ENCODE measurements at places on chromosomes 12 and 14. TPM values are rescaled to one million over a fixed set of nuclear protein-coding genes. Genes with fewer than 3 reads are reported as not detected.

DNA sequence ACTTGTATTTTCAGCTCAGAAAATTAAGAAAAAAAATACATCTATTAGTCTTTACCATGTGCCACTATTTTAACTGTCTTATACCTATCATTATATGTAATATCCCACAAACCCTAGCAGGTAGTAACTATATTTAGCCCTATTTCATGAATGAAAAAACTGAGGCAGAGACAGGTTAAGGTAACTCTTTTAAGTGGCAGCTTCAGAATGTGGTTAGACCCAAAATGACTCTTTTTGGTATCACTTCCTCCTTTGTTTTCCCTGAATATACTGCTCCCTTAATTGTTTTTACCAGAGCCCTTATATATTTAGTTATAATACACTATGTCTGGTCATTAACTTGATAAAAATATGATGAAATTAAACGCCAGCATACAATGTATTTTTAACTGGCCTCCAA lies 235.6 kb upstream of the RPL10L start:
- no peak overlapping the region for H3K27ac ChIP-seq
- no peaks in the 10 kb centered on the region for H3K36me3 ChIP-seq
- H3K4me3 ChIP-seq = no peak overlapping the region
- DNase-seq = no peak
- H3K27me3 ChIP-seq = no peaks in the 10 kb centered on the region

DNA sequence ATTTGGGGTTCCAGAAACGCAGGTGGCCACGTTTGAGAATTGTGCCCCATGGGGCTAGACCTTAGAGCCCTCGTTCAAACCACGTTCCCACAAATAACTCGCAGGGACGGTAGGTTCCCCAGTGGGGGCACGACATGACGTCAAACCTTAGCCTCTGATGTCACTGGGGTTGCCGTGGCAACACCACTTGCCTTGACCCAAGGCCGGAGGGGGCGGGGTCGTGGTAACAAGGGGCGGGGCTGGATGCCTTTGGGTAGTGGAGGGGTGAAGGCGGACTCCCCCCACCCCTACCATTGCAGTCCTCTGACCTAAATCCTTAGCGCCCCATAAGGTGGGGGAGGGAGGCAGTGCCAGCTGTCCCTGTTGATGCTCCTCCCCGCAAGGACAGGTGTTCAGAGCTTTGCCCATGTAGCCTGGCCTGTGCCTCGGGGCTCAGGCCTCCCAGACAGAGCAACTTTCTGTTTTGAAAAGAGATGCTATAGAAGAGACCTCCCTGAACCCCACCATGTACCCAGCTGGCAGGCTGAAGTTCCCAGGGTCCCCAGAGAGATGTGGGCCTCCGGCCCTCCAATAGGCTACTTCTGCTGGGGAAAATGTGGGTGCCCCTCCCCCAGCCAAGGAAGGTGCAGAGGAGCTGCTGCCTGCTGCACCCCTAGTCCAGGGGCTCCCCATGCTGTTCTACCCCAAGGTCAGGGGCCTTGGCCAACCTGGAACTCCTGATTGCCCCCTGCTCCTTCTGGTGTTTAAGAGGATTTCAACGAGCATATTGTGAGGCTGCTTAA lies 1.9 kb downstream of the FAM222A start:
- H3K27me3 ChIP-seq = peaks cover 5% of the 10 kb centered on the region
- H3K4me1 ChIP-seq = peaks cover 39% of the 10 kb centered on the region
- DNase-seq = peak; percentile 96
- peak overlapping the region; percentile 76 for H3K4me3 ChIP-seq
- H3K27ac ChIP-seq = peak overlapping the region; percentile 59
- no peaks in the 10 kb centered on the region for H3K36me3 ChIP-seq

DNA sequence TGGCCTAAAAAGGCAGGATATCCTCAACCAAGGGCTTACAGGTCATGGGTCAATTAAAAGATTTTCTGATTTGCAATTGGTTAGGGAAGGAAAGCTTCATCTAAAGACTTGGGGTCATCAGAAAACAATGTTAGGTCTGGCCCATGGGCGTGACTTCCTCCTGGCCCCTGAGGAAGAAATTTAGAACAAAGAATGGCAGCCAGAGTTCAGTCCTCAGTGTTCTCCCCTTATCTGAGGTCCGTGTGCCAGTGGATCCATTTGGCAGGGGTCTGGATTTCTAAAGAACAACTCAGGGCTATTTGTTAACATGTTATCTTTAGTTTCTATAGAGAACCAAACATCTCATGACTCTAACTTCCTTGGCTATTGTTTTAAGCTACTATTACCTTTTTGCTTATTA lies 27.8 kb upstream of the NFYB start:
- H3K27ac ChIP-seq = no peak overlapping the region
- no peak for DNase-seq
- no peaks in the 10 kb centered on the region for H3K27me3 ChIP-seq
- H3K4me3 ChIP-seq = no peak overlapping the region
- H3K4me1 ChIP-seq = no peaks in the 10 kb centered on the region

DNA sequence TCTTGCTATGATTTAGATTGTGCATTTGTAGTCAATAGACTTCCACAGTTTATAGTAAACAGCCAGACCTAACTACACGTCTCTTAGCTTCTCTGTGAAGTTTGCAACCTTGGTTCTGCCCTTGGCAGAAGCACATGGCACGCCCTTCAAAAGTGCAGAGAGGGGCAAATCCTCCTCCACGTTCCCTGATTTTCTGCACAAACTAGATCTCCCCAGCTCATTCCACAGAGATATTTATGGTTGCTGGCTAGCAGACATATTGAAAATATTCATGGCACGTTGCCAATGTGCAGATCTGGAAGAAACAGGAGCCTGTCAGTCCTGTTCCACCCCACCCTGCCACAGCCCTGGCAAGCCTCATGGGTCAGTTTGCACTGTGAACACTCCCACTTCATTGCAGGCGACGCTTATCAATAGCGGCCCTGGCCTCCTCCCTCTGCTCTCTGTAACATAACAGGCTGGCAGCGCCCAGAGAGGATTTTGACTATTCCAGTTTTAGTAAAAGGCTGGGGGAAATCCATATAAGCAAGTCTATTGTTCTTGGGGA lies 6.5 kb upstream of the LGALS3 start:
- no peak for DNase-seq
- peaks cover 2% of the 10 kb centered on the region for H3K4me1 ChIP-seq
- no peaks in the 10 kb centered on the region for H3K36me3 ChIP-seq
- no peak overlapping the region for H3K27ac ChIP-seq
- H3K27me3 ChIP-seq = no peaks in the 10 kb centered on the region
- H3K4me3 ChIP-seq = no peak overlapping the region

Gene LGR5
- 5.1 TPM for total RNA-seq

GRCh38 chr12:11893998-11894397 lies 176.7 kb upstream of the BCL2L14 start:
- H3K27ac ChIP-seq = no peak overlapping the region
- H3K36me3 ChIP-seq = no peaks in the 10 kb centered on the region
- no peak for DNase-seq
- peaks cover 24% of the 10 kb centered on the region for H3K4me1 ChIP-seq
- no peaks in the 10 kb centered on the region for H3K27me3 ChIP-seq
- H3K4me3 ChIP-seq = no peak overlapping the region

Data from SJCRH30 (cell line).